Calu3 (cell line): ENCODE measurements at places on chromosomes 16 and 17. TPM values are rescaled to one million over a fixed set of nuclear protein-coding genes. Genes with fewer than 3 reads are reported as not detected.
A peak's percentile ranks its signal among the peaks of the same experiment; 100 is the strongest.

GRCh38 chr16:24700549-24701392 lies 28.7 kb upstream of the TNRC6A start:
- DNase-seq: peak; percentile 77

DNA sequence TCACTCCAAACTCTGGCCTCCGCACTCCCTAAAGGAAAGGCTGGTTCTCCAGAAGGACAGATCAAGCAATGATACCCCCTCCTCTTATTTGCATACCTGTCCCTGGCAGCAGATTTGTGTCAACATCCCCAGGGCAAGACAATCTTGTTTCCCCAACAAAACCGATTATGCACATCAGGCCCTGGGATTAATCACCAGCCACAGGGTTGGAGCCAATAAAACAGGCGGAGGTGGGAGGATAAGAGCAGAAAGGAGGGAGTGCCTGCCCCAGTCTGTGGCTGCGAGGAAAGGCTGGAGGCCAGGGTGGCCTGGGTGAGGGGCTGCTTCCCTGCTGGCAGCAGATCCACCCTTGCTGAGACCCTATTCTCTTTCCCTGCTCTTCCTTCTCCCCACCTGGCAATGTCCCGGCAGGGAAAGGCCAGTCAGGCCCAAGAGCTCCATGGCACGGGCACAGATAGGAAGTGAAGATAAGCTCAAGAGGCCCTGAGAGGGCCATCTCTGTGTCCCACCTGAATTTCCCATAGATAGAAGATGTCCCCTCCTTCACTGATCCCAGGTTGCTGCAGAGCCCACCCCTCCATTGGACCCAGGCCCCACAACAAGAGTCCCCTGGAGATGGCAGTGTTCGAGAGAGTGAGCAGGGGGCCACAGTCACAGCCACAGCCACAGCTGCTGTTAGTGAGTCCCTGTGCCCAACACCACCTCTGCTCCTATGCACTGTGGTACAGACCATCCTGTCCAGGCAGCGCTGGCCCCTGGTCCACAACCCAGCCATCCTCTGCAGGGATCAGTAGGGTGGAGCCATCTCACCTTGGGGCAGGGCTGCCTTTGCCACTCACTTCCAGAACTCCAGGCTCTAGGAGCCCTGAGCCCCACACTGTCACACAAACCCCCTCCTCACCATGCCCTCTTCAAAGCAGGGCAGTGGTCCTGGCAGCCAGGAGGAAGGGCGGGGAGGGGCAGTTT lies 137.5 kb downstream of the SDK2 start:
- no peak for DNase-seq

DNA sequence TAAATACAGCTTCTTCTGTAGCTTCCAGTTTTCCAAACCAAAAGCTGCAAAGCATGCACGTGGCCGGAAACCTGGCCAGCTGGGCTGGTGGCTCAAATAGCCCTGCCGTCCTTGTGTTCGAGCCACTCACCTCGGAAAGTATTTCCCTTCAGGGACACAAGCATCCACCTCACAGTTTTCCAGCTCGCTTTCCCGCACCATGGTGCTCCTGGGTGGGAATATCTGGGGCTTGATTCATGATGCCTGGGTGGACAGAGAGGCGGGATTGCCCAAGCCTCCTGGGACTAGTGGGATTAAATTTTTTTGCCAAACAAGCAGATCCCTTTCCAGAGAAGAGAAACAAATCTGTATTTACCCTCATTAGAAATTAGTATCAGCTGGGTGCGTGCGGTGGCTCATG lies 7.1 kb upstream of the MVD start:
- no peak for DNase-seq

DNA sequence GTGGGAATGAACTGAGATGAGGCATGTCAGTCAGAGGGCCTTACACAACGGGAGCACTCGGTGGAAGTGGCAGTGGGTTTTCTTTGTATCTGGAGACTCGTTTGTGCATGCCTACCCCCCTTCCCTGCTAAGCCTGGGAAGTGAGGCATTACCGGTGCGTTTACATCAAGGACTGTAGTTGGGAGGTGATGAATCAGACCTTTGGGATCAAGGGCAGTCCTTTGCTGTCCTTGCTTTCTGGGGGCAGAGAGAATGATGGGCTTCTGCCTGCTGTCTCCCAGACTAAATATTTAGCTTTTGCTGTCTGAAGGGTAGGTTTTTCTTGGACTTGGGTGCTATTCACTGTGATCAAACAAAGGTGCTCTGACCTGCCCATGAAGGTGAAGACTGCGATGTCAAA lies 83.0 kb downstream of the WWP2 start:
- DNase-seq: no peak

Gene ZG16B
- total RNA-seq: 10.3 and 15.5 TPM in 2 replicates

Gene TMEM238L
- not detected in 2 replicates for total RNA-seq

Gene UMOD
- not detected in 2 replicates for total RNA-seq

DNA sequence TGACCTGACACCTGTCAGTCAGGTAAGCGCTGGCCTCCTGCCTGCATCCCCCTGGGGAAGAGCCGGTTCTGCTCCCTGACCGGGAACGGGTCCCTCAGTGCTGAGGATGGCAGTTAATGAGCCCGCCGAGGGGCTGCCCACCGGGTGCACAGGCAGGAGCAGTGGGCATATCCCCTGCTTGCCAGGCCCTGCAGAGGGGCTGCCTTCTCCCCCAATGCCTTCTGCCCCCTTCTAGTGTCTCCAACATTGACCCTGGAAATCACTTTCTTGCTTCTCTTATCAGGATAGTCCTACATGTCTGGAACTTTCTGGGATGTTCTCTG lies 388.5 kb downstream of the SEC14L1 start:
- no peak for DNase-seq

Gene SSH2
- 21.9 and 22.9 TPM in 2 replicates for total RNA-seq

- DNase-seq: no peak
Observed at GRCh38 chr17:58535431-58535830, 21.0 kb upstream of the MTMR4 start.

GRCh38 chr17:2030779-2031163 lies 818 bp downstream of the DPH1 start:
- DNase-seq: peak; percentile 62

GRCh38 chr17:43840814-43841213 lies 6.2 kb upstream of the CD300LG start:
- DNase-seq: peak; percentile 38

DNA sequence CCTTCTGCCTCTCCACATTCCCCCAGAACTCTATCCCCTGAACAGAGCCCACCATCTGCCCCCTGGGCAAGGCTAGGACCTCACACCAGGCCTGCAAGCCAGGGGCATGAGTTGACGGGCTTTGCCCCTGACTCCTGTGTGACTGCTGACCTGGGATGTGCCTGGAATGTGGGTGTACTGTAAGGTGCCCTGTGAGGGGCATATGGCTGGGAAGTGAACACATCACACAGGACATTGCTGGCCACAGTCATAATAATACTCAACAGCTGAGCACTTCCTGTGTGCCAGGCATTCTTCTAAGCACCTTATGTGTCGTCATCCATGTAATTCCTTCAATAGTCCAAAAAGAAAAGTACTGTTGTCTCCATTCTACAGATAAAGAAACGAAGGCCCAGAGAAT lies 13.3 kb downstream of the CES4A start:
- no peak for DNase-seq

DNA sequence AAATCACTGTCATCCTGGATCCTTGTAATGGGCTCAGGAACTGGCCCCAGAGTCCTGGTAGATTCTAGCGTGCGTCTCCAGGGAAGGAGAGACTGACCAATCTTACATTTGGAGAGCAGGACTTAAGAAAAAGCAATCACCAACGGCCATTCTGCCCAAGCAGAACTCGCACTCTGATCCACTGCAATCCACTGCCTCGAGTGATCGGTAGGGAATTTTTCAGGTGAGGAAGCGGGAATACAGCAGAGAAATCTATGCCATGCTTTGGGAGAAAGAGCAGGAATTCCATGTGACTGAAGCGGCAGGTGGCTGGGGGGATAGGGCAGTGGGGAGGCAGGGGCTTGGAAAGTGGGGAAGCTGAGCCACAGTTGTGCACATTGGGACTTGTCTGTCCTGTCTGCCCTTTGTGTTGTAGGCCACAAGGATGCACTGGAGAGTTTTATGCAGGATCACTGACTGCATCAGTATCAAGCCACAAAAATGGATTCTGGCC lies 143.9 kb upstream of the HS3ST2 start:
- DNase-seq: no peak

DNA sequence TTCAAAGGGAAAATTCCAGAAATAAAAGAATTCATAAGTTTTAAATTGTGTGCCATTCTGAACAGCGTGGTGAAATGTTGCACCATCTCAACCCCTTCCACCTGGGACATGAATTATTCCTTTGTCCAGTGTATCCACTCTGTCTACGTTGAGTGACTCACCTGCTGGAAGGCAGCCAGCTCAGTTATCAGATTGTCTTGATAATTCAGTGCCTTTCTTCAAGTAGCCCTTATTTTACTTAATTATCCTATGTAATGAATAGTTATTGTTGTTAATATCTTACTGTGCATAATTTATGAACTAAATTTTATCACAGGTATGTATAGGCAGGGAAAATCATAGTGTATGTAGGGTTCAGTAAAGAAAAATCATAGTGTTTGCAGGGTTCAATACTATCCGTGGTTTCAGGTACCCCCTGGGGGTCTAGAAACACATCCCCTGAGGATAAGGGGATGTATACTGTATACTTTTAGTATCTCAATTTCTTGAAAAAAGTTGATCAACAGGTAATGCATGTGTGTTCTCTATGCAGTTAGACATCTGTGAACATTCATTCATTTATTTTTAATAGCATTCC lies 7.7 kb upstream of the PCTP start:
- peak; percentile 82 for DNase-seq

DNA sequence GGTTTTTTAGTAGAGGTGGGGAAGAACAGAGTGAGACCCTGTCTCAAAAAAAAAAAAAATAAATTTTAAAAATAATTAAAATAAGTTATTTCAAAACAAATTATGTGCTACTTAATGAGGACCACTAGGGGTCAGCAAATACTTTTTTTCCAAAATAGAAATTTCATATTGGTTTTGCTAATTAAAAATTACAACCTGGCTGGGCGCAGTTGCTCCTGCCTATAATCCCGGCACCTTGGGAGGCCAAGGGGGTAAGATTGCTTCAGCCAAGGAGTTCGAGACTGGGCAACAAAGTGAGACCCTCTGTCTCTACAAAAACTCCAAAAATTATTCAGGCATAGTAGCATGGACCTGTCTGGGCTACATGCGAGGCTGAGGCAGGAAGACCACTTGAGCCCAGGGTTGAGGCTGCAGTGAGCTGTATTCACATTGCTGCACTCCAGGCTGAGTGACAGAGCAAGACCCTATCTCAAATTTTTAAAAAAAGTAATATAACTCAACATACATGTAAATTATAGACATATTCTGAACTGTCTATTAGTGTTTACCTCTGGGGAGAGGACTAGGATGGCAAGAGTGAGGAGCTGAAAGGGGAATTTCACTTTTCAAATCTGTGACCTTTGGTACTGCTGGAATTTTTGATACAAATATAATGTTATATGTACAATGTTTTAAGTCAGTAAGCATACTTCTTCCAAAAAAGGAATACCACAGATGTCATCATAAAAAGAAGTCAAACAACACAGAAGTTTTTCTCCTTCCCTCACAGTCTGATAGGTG lies 8.1 kb downstream of the MEIOB start:
- DNase-seq: no peak

Gene TPSD1
- total RNA-seq: not detected in 2 replicates

- DNase-seq: no peak
Observed at GRCh38 chr17:1107777-1108477, 71.9 kb downstream of the ABR start.

DNA sequence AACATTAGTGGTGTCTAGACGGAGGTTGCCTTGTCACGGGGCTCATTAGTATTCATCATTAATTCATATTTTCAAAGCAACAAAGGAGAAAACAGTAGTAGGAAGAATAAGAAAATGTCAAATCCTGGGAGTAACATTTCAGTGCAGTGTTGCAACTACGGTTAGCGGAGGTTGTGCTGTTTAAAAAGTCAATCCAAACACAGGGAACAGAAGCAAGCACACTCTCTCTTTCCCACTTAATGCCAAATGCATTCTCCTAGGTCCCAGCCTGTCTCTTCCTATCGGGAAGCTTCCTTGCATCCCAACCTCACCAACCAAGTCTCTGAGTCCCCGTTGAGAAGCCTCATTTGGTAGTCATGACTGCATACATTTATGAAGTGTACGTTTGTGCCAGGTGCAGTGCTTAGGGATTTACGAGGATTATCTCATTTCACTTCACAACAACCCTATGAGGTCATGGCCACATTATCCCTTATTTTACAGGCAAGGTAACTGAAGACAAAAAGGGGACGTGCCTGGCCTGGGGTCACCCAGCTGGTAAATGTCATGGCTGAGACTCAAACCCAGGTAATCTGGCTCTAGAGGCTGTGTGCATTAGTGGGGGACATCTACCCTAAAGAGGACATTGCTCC lies 283.6 kb upstream of the SALL1 start:
- DNase-seq: no peak

Gene CIBAR2
- total RNA-seq: not detected in 2 replicates

GRCh38 chr17:76270127-76270592 lies 5.0 kb downstream of the UBALD2 start:
- no peak for DNase-seq

DNA sequence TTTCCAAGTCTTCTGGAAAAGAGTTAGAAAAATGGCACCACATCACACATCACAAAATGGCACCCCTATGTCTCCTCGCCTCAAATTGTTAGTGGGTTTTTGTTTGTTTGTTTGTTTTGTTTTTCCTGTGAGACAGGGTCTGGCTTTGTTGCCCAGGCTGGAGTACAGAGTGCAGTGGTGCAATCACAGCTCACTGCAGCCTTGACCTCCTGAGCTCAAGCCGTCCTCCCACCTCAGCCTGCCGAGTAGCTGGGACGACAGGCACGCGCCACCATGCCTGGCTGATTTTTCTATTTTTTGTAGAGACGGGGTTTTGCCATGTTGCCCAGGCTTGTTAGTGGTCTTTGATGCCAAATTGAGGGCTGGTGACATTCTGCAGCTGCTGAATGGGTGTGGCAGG lies 3.8 kb upstream of the CRISPLD2 start:
- DNase-seq: no peak

DNA sequence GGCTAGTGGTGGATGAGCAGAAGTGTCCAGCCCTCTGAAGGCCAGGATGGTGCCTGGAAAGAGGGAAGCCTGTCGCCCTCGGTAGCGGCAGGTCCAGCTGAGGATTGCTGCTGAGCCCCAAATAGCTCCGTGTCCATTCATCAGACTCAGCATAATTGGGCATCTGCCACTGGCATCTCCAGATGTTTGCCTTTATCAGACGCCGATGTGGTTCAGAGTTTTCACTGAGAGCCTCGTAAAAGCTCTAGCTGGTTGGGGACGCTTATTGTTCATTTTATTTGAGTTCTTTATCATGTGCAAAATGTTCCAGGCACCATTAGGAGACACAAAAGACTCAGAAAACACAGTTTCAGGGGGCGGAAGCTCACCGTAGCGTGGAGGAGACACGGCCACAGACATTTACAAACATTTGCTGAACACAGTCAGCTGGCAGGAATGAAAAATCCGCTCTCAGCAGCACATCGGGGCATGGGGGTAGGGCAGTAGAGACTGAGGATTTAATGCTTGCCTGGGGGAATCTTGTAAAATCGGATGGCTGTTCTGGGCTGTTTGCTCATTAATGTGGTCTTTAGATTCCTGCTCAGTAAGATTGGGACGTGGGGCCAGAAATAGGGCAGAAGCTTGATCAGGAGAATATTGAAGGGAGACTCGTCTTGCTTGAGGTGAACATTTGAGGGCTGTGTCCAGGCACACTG lies 41.7 kb downstream of the SMPD3 start:
- no peak for DNase-seq

- DNase-seq: no peak
Observed at GRCh38 chr17:17985555-17985954, 12.9 kb downstream of the DRC3 start.

GRCh38 chr17:50887705-50888245 lies 21.6 kb upstream of the TOB1 start:
- no peak for DNase-seq
